ENCODE measurements at places on chromosomes 3 and 15. TPM values are rescaled to one million over a fixed set of nuclear protein-coding genes. Genes with fewer than 3 reads are reported as not detected.

The DNAJA4 gene
- 27.7 TPM for total RNA-seq

The ITIH1 gene
- total RNA-seq = not detected

The TM4SF18 gene
- not detected for total RNA-seq

The ARHGEF3 gene
- 71.3 TPM for total RNA-seq

The GP5 gene
- total RNA-seq = 1.3 TPM

The CCDC9B gene
- total RNA-seq = 2.6 TPM

The ERICH6 gene
- total RNA-seq = 0.38 TPM

The LRRC3B gene
- not detected for total RNA-seq

The RARB gene
- total RNA-seq = not detected

The PPIP5K1 gene
- total RNA-seq = 33.0 TPM

The GRK7 gene
- total RNA-seq = not detected

The LIPH gene
- not detected for total RNA-seq

The B4GALT4 gene
- 11.6 TPM for total RNA-seq

The TRPM1 gene
- not detected for total RNA-seq

The BSN gene
- total RNA-seq = 0.05 TPM

The LEKR1 gene
- 1.6 TPM for total RNA-seq

The CD276 gene
- 0.88 TPM for total RNA-seq

The AP3B2 gene
- not detected for total RNA-seq

The PRR20G gene
- not detected for total RNA-seq

The DUOXA1 gene
- not detected for total RNA-seq

The ZWILCH gene
- total RNA-seq = 28.9 TPM

The MYH15 gene
- 0.10 TPM for total RNA-seq

The NANOGP8 gene
- total RNA-seq = not detected

The UROC1 gene
- not detected for total RNA-seq

All from activated CD4-positive, alpha-beta memory T cell treated with anti-CD3 and anti-CD28 coated beads, Interleukin-2, amount 10 ng/mL, durations not matched to agents 7 days and 5 days (primary cell).